ENCODE measurements at places on chromosomes 5 and 9.

- no peak for DNase-seq
Measured at GRCh38 chr5:134171972-134172371, 4.8 kb downstream of the SKP1 start.

DNA sequence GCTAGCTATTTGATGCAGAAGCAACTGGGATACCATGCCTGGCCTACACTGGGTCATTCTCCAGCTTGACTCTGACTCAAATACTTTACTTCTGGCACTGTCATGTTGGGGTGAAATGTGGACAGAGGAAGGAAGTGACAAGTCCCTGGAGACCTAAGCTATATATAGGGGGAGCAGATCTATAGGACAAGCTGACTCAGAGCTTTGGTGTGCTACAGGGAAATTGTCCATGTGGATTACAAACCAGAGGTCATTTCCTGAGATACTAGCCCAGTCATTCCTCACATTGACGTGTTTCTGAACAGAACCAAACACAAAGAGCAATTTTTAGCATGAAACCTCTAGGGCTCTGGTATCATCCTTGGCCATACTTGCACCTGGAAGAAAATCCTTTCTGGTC is 531.6 kb upstream of the CLINT1 start:
- DNase-seq: no peak

DNA sequence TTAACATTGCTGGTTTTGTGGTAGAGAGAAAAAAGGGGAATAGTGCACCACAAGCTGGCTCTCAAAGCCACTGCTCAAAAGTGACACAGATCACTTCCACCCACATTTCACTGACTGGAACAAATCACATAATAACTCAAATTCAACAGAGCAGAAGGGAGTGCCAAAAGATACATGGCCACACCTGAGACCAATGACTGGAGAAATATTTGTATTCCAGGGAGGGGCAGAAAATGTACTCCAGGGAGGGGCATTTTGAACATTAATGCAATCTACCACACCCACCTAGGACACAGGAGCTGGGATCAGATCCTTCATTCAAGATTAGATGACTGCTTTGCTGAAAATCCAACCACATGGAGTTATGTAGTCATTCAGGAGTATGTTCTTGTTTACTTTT is 44.8 kb upstream of the ALDOB start:
- DNase-seq: no peak

DNA sequence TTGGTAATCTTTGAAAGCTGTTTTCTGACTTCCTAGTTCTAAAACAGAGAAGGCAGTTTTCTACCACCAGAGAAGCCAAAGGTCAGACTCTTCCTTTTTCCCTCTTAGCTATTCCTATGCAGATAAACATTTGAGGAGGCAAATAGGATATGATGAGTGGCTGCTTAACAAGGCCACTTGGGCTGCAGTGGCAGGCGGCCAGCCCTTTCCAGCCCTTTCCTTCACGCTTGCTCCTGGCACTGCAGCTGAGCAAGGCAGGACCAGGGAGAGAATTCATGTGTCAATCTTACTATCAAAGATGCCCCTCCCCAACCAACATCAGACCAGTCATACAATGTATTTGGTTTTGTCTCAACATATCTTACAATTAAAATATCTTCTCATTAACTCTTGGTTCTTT is 36.8 kb upstream of the RNF38 start:
- DNase-seq: no peak

- no peak for DNase-seq
Measured at GRCh38 chr5:109907731-109908130, 218.0 kb downstream of the MAN2A1 start.

- no peak for DNase-seq
Measured at GRCh38 chr5:142979636-142980035, 209.5 kb downstream of the ARHGAP26 start.

GRCh38 chr5:179310439-179311090 is 34.7 kb downstream of the ADAMTS2 start:
- DNase-seq: no peak

- peak; percentile 8 for DNase-seq
Measured at GRCh38 chr9:105385381-105385985, 62.4 kb upstream of the FSD1L start.
